IMR-90 (cell line): ENCODE measurements at places on chromosomes 3 and 15. TPM values are rescaled to one million over a fixed set of nuclear protein-coding genes. Genes with fewer than 3 reads are reported as not detected.
A peak's percentile ranks its signal among the peaks of the same experiment; 100 is the strongest.

KLHL6 gene
- polyA plus RNA-seq = not detected in 2 replicates

GNAT1 gene
- polyA plus RNA-seq = 0.04 TPM in 1 of 2 replicates, not detected in the other

DNA sequence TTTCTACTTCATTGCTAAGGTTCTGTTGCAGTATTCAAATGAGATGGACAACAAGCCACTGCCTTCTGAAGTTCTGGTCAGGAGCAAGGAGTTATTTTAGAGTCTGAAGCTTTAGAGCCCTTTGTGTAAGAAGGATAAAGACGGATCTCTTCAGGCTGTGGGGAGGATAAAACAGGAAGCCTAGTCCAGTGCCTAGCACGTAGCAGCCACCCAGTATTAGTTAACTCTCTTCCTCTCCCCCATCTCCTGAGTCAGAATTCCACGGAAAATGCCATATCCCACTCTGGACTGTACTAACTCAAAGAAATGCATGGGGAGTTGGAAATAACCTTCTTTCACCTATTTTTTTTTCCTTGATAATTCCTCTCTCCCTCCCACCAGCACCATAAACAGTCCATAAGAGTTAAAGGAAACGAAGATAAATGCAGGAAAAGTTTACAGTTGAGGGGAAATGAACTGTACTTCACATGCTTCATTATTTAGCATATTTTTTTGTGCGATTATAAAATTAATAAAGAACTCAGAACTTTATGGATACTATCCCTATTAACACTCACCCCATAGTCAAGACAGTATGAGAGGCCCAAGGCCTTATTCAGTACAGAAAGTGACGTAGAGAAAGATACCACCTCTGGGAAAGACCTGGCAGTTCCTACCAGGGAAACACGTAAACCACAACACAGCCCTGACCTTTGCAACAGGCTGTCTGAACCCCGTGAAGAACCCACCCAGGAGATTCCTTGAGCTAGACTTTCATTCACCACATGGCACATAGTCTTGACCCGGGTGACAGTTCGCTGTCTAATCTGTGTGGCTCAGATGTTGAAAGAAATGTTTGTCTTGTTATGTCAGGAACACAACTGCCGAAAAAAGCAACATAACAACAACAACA lies 9.2 kb downstream of the IGF2BP2 start:
- DNase-seq = peak; percentile 52

DNA sequence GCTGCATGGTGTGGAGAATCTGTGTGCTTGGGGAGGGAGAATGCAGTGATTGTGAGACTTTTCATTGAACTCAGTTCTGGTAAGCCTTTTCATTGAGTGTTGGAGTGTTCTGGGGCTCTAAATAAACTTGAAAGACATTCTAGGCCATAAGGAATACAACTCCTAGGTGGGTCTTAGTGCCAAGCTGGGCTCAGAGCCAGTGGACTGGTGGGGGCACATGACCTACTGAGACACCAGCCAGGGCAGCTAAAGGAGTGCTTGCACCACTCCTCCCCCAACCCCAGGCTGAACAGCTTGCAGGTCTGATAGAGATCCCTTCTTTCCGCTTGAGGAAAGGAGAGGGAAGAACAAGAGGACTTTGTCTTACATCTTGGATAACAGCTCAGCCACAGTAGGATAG lies 21.7 kb upstream of the KPNA4 start:
- DNase-seq = no peak

GRCh38 chr3:141231101-141231951 lies at the start of gene PXYLP1:
TSS of gene PXYLP1 (plus strand) at chr3:141231825. CDS start at chr3:141260176, 28,351 bp downstream.
- peak; percentile 85 for DNase-seq
